ENCODE measurements at places on chromosomes 4 and X. TPM values are rescaled to one million over a fixed set of nuclear protein-coding genes. Genes with fewer than 3 reads are reported as not detected.

DNA sequence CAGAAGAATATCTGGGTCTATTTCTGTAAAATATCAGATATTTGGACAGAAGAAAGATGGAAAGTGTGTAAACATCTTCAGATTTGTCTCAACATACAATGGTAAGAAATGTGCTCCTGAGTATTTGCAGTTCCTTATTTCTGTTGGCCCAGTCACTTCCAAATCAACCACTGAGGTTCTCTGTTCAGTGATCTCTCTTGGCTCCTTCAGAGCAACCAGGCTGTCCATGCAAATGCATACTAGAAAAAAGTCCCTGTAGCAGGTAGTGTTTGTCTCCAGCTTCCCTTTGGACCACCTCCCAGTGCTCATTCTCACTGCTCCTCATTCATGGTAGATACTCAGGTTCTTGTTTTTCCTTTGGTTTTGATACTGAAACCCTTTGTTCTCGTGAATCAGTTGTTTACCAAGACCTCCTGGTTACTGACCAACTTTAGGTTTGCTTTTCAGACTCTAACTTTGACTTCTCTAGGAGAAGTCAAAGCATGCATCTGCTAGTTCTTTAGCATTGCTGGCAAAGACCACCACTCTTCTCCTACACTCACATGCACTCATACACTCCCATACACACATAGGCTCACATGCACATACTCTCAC lies 28.8 kb downstream of the ASIC5 start:
- no peaks in the 10 kb centered on the region for H3K36me3 ChIP-seq
- no peak overlapping the region for H3K4me3 ChIP-seq
- no peaks in the 10 kb centered on the region for H3K27me3 ChIP-seq
- no peak for DNase-seq
- no peak overlapping the region for H3K27ac ChIP-seq

The KLHL15 gene
- 13.9 TPM for total RNA-seq

- no peaks in the 10 kb centered on the region for H3K27me3 ChIP-seq
- H3K4me1 ChIP-seq, result no peaks in the 10 kb centered on the region
These were observed 164.7 kb downstream of the SOWAHB start for GRCh38 chr4:76733068-76733771.

- DNase-seq, result no peak
- peaks cover 74% of the 10 kb centered on the region for H3K36me3 ChIP-seq
- H3K27ac ChIP-seq, result no peak overlapping the region
- H3K27me3 ChIP-seq, result no peaks in the 10 kb centered on the region
These were observed 15.0 kb downstream of the SHISA3 start for GRCh38 chr4:42412251-42412650.

- peaks cover 20% of the 10 kb centered on the region for H3K4me1 ChIP-seq
- H3K36me3 ChIP-seq, result no peaks in the 10 kb centered on the region
- no peak overlapping the region for H3K27ac ChIP-seq
- DNase-seq, result no peak
These were observed 187.5 kb downstream of the QDPR start for GRCh38 chr4:17324386-17324830.

- H3K4me3 ChIP-seq, result peak overlapping the region; percentile 93
- H3K4me1 ChIP-seq, result peaks cover 21% of the 10 kb centered on the region
- H3K27ac ChIP-seq, result peak overlapping the region; percentile 96
- DNase-seq, result no peak
- no peaks in the 10 kb centered on the region for H3K36me3 ChIP-seq
- H3K27me3 ChIP-seq, result no peaks in the 10 kb centered on the region
These were observed 1.1 kb upstream of the LCORL start for GRCh38 chr4:18022572-18023050.

Data from spleen (tissue), 13 donors.